Astrocyte (in vitro differentiated cells and primary cell): ENCODE measurements at places on chromosomes 3 and 15.

DNA sequence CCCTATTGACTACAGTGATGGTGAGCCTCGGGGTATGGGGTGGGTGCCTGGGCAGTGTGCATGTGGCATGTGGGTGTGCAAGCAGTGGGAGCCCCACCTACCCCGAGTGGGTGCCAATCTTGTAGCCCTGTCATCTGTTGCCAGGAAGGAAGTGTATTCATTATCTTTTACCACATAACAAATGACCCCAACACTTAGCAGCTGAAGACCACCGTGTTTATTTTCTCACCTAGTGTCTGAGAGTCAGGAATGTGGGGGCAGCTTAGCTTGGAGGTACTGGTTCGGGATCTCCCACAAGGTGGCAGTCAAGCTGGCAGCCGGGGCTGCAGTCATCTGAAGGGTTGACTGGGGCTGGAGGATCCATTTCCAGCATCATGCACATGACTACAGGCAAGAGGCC lies 21.7 kb downstream of the XYLB start:
- DNase-seq: no peak

DNA sequence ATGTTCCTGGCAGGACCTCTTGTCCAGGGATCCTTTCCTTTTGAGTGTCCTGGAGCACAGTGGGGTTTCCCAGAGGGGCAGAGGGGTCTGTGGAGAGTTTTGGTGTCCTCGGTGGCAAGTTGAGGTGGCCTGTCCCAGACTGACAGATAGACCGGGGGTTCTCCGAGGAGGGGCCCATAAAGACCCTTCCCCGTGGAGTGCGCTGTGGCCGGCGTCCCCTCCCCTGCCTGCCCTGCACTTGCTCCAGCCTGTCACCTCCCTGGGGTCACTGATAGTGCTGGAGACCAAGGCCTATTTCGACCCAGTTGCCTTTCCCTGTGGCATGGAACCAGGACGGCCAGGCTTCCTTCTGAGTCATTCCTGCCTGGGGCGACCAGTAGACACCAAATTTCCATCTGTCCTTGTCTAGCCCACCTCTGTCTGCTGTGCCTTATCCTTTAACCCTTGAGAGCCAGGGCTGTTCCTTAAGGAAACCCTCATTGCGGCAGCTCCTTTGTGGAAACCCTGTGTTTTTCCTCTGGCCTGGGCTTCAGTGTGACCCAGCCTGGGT lies 2.9 kb downstream of the MUC4 start:
- DNase-seq: no peak

DNA sequence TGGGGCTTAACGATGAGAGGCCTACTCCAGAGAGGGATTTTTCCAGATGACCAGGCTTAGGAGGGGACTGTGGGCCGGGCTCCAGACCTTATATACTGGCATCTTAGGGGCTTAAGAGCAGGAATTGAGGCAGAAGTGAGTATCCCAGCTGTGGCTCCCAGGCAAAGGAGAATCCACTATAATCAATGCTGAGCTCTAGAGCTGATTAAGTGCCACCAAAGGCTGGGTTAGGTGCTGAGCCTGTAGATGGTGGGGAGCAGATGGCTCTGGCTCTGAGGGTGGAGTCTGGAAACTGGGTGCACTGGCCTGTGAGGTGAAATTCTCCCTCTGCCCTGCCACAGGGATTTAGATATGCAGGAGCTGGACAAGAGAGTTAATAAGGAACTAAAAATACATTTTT lies 23.2 kb downstream of the IRAK2 start:
- no peak for DNase-seq

GRCh38 chr3:15611018-15611417 lies 9.5 kb downstream of the BTD start:
- no peak for DNase-seq

GRCh38 chr3:36663666-36664291 lies 100.6 kb downstream of the DCLK3 start:
- peak; percentile 65 for DNase-seq

DNA sequence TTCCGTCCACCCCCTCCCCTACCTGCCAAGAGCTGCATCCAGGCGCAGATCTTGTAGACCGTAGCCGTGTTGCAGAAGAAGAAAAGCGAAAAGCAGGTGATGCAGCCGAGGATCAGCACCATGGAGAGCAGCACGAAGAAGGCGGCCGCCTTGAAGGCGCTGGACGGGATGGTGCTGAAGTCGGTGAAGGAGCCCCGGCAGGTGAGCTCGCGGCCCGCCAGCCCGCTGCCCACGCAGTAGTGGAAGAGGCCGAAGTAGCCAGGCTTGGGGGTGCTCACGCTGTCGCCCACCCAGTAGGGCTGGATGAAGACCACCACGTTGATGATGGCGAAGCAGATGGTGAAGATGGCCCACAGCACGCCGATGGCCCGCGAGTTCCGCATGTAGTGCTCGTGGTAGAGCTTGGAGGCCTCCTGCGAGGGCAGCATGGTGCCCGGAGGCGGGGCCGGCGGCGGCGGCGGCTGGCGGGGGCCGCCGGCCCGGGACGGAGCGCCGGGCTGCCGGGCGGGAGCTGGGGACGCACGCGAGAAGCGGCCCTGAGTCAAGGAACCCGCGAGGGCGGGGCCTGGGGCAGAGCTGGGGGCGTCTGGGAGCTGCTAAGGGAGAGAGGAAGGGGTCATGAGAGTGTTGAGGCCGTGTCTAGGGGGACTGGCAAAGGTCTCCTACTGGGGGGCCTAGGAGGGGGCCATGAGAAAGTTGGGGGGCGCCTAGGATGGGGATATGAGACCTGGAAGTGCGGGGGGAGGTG lies 1.2 kb downstream of the LHFPL4 start:
- peak; percentile 45 for DNase-seq

GRCh38 chr3:46495901-46496456 lies 1.8 kb upstream of the RTP3 start:
- DNase-seq: peak; percentile 86

DNA sequence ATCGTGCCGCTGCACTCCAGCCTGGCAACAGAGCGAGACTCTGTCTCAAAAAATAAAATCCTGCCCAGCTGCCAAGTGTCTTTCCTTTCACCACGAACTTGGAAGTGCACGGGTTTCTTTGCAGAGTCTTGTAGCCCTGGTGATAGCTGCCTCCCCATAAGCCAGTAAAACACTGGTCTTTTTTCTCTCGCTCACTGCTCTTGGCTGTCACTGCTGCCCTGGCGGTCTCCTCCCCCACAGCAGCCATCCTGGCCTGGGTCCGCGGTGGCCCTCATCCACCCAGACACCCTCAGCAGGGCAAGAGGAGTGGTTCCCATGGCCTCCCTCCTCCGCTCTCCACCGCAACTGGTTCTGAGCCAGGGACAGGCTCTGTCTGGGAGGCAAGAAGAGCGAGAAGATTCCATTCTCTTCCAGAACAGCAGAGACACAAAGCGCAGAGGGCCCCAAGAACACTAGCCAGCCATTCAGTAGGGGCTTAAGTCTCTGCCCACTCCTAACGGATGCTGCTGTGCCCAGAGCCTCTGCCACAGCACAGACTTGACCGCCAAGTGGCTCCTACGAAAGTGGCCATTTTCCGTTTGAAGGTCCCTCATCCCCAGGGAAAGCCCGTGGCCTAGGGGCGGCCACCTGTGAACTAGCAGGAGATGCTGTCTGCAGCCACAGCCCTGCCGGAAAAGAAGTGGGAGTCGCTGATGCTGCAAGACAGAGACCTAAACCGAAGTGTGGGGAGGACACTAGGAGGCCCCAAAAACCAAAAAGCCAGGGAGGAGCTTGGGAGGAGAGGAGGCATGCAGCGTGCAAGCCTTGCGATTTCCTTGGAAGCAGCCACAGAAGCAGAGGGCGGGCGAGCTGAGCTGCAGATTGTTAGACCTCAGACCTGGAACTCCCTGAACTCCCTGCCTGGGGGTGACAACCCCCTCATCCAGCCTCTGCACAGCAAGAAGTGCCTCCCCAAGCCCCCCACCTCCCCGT lies 44.1 kb downstream of the KLHL25 start:
- DNase-seq: peak; percentile 64

GRCh38 chr3:139447486-139447885 lies 28.8 kb downstream of the RBP2 start:
- no peak for DNase-seq

GRCh38 chr3:16390581-16390980 lies 122.9 kb downstream of the RFTN1 start:
- no peak for DNase-seq

- no peak for DNase-seq
Observed at GRCh38 chr3:143311096-143311495, 191.5 kb downstream of the CHST2 start.

- DNase-seq: no peak
Observed at GRCh38 chr3:72452745-72453144, 395.5 kb downstream of the SHQ1 start.

DNA sequence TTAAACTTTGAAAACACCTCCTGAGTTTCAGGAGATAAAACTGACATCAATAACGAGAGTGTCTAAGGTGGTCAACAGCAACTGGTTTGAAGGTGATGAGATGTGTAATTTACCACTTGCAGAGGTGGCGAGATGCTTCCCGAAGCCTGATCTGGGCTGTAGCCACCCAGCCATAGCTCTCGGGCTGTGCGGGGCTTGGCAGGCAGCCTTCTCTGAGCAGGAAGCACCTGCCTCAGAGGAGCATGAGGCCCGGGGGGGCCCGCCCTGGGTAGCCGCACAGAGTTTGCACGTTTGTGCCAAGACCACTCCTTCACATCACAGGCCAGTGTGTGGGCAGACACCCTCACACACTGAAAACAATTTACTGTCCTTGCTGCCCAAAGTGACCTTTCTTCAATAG lies 220.3 kb downstream of the CACNA2D3 start:
- DNase-seq: no peak

DNA sequence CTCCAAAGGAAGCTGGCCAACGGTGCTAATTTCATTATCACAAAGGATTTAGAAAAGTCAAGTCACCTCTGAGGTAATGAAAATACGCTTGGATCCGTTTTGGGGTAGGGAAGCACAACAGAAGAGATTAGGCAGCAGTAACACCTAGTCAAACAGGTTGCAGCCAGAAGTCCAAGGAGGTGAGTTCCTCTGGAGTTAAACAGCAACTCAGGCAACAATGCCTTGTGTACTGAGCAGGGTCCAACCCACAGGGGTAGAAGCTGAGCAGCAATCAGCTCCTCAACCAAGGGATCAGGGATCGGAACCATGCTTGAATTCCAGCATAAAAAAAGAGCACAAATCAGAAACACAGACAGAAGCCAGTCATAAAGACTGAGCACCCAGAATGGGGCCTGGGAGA lies 88.1 kb upstream of the SPRED1 start:
- DNase-seq: no peak

GRCh38 chr3:73270839-73271483 lies 209.5 kb downstream of the EBLN2 start:
- peak; percentile 10 for DNase-seq

DNA sequence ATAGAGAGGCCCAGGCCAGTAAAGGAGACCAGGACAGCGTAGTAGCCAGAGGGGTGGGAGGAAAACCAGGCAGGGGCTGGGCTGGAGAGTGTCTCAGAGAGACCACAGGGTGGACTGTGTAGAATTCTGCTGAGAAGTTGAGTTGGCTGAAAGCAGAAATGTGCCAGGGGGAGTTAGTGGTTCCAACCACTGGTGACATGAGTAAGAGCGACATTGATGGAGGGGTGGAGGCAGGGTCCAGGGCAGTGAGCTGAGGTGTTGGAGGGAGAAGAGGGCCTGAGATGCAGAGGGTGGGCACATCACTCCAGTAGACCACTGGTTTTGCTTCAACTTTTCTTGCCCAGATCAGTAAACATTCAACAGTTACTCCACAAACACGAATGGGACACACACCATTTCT lies 106.5 kb downstream of the ASB7 start:
- DNase-seq: no peak

- DNase-seq: no peak
Observed at GRCh38 chr3:9791127-9791526, 1.1 kb downstream of the TADA3 start.

GRCh38 chr3:118636841-118637240 lies 397.8 kb downstream of the IGSF11 start:
- DNase-seq: no peak

DNA sequence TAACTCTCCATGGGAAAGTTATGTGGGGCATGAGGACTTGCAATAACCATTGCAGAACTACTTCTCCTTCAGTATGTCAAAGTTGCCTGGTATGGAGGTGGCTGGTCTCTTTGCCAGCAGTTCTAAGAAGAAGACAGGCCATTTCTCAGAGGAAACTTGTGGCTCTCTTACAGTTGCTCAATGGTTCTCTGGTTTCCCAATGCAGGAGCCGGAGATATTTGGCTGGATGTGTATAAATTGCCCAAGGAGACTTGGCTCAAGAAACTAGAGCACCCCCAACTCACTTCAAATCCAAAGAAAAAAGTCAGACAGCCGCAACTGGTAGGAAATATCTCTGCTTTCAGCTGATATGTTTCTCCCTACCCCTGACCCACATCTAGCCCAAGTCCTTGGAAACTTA lies 24.2 kb downstream of the WDR93 start:
- no peak for DNase-seq
